Activated CD8-positive, alpha-beta memory T cell treated with anti-CD3 and anti-CD28 coated beads for 48 hours (primary cell): ENCODE measurements at places on chromosomes 3 and 15.
A peak's percentile ranks its signal among the peaks of the same experiment; 100 is the strongest.

GRCh38 chr3:117405359-117405758 is 695.8 kb downstream of the TUSC7 start:
- no peak for DNase-seq

GRCh38 chr15:73993211-73993994 is 1.1 kb upstream of the PML start:
- no peak for DNase-seq

GRCh38 chr15:45429941-45430792 is 51.8 kb upstream of the GATM start:
- DNase-seq: peak; percentile 88

DNA sequence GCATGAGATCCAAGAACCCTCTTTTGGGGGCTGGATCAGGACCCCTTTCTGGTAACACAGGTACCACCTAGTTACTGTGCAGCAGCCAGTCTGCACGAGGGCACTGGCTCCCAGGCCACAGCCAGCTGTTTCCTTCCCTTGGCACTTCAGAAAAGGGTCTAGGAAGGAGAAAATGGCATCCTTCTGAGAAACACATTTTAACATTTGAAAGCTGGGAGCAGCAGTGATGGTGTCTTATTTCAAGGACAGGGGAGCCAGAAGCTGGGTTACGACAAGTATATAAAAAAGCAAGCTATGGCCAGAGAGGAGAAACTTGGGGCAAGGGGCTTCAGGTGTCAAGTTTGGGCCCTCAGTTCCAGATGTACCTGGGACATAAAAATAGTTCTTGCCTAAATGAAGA is 282.8 kb downstream of the CTNNB1 start:
- no peak for DNase-seq

GRCh38 chr3:194571491-194572142 is 61.6 kb downstream of the TMEM44 start:
- DNase-seq: no peak

- no peak for DNase-seq
Observed at GRCh38 chr15:65382921-65383320, 5.1 kb upstream of the IGDCC3 start.

DNA sequence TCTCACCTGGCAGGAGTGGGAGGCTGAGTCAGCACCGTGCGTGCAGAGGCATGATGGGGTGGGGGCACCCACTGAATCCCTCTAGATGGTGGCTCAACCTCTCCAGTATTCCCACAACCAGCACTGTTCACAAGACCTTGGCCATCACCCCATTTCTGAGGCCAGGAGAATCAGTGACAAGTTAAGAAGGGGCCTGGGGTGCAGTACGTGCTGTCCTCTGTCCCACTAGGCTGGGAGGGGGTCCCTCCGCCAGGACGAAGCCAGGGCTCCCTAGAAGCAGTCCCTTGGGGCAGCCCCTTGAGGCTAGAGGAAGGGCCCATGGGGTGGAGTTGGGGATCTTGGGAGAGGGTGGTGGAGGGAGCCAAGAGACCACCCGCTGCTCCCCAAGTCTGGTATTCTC is 4.8 kb downstream of the MYL3 start:
- no peak for DNase-seq

DNA sequence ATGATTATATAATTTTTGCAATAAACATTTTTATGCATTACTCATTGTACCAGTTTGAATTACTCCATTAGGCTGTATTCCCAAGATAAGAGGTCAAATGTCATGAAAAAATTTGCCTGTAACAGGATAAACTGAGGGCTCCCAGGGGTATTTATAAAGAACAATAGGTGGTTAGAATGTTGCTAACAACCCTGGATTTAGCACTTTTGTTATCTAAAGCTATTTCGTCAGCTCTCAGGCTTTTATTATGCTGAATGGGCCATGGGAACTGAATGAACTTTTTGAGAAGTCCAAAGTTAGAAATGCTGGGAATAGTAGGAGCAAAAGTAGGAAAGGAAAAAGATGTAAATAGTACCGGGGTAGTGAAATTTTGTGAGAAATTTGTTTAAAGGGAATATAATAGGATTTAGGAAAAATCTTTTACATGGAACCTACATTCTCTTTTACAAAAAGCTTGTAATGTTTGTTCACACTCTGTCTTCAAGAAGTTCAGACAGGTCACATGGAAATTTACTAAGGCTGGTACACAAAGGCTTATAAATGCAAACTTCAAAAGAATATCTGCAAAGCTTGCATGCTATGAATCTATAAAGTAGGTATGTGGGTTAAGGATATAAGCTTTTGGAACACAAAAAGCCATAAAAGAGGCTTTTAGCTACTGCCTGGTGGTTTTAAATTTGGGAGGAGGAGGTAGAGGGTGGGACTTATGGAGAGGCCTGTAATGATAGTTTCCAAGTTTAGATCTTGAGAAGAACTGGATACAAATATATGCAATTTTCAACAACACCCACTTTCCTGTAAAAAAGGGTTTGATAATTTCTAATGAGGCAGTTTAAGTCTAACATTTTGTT is 445.8 kb upstream of the NAALADL2 start:
- DNase-seq: no peak

GRCh38 chr3:170090601-170090981 is 52.8 kb downstream of the GPR160 start:
- no peak for DNase-seq
